T-helper 2 cell treated with Interferon-gamma antibody and Interleukin-4, amounts not matched to agents 5 μg/mL and 100 μg/mL, for 36 hours (primary cell): ENCODE measurements at places on chromosomes 2 and 18.

DNA sequence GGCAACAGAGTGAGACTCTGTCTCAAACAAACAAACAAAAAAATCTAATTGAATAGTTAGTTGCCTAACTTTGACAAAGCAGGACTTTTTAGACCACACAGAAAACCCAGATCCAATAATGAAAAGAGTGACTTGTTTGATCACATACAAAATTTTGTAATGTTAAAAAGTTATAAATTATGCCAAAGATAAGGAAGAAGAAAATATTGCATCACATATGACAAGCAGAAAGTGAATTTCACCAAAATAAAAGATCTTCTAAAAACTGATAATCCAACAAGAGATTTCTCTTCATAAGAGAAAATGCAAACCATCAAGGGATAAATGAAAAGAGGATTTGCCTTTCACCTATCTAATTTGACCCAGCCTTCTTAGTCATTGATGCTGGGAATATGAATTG lies 2.8 kb upstream of the RMP24 start:
- DNase-seq: no peak

GRCh38 chr2:238502956-238503791 lies 76.4 kb downstream of the ASB1 start:
- DNase-seq: no peak

DNA sequence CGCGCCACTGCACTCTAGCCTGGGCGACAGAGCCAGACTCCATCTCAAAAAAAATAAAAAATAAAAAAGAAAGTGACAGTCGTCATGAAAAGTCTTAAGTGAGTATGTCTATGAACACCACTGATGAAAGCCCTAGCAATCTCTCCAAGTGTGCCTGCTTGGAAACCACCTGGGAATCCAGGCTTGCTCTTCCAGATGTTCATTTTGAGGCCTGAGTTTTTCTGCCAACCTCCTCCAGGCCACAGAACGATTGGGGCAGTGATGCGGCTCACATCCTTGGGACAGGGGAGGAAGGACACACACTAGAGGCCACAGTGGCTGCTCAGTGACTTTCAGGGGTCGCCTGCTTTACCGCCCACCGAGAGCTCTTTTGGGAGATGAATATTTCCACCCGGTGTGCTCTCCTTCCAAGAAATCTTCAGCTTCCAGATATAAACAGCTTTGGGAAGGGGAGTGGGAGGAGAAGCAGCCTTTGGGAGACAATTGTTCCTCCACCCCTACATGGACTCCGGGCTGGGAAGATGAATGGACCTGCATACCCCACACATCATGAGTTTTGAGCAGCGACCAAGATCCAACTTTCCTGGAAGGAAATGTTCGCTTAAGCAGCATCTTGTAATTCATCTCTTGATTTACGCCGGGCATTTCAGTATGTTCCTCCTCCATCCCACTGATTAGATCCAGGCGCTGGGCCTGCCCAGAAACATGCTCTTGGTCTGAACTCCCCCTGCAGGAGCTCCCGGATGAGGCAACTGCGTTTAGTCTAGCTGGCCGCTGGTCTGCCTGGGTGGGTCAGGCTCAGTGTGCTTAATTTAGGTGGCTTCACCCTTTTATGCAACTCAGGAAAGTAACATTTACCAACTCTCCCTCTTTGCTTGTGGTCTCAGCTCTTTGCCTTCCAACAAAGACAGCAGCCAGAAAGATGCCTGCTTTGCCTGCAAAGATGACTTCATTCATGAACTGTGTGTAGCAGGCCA lies 6.2 kb upstream of the ARMC9 start:
- DNase-seq: no peak

DNA sequence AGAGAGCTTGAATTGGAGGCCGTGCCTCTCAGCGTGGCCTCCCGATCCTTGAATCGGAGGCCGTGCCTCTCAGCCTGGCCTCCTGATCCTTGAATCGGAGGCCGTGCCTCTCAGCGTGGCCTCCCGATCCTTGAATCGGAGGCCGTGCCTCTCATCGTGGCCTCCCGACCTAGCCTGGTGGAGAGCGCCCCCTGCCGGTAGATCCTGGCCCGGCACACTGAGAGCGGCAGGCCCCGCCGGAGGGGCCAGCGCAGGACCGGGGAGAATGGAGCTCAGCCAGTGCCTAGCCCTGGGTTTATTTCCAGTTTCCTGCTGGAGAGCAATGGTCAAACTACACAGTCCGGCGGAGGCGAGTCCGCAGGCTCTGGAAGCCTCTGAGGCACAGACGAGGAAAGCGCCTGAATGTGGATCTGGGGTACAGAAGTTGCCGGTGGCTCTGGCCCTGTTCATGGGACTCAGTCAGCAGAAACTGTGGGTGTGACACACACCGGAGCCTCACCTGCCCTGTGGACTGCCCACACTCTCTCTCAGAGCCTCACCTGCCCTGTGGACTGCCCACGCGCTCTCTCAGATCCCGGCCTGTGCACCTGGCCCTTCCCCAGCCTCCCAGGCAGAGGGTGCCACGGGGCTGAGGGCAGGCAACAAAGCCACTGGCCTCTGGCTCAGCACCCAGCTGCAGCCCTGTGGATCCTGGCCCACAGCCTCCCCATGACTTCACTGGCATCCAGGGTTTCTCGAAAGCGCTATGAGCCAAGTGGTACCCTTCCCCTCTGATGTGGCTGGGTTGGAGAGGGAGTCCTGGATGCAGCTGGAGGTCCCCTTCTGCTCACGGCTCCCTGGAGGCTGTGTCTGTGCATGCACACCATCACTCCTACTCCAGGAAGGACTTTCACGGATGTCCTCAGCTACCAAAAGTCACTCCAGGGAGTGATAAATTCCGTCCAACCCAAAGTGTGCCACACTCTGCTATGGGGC lies 1.5 kb downstream of the IL36B start:
- DNase-seq: no peak

DNA sequence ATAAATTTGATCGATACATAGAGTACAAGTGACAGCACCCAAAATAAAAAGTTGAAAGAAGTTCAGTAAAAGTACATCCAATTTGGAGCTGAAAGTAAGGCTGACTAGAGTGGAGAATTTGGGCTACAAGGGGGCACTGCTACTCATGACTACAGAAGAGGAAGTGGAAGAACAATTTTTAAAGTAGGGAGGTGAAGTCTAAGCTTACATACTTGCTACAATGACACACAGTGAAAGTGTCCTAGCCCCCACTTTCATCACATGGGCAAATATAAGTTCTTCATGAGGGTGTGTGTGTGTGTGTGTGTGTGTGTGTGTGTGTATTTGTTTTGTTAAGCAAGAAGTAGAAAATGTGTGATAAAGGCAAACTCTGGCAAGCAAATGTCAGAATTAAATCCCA lies 45.7 kb downstream of the MAP3K2 start:
- DNase-seq: no peak

DNA sequence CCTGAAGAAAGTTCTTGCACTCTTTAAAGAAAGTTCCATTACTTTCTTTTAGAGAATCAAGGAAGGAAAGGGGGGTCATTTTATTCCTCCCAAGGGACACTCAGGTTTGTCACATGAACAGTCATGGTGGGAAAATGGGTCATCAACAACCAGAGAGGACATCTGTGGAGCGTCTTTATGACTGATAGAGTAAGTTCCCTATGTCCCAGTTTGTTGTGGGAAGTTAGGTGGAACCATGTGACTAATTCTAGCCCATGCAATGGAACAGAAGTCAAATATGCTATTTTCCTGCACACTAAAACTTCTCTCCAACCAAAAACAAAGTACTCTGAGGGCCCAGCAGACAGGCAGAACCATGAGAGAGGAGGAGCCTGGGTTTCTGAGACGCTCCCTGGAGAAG lies 165.6 kb upstream of the SERTAD2 start:
- no peak for DNase-seq

DNA sequence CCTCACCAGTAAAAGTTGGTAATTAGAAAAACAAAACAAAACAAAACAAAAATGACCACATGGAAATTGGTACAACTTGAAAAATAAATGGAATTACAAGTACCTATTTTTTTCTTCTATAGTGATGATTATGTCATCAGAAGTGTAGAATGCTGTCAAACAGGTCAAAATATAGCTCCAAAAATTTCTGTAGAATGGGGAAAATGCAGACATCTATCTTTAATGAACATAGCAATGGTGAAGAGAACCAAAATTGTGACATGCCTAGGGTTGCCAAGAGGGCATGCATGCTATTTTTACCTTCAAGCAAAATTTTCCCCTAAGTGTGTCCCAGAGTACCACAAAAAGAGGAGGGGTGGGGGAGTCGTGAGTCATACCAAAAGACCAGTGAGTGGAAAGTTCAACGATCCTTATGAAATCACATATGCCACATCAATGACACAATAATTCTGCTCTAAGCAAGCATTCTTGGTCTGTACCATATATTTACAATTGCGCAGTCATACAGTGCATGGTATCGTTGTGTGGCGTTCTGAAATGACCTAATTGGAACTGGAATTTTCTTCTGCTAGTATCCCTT lies 1436.4 kb downstream of the SUCLG1 start:
- DNase-seq: no peak

DNA sequence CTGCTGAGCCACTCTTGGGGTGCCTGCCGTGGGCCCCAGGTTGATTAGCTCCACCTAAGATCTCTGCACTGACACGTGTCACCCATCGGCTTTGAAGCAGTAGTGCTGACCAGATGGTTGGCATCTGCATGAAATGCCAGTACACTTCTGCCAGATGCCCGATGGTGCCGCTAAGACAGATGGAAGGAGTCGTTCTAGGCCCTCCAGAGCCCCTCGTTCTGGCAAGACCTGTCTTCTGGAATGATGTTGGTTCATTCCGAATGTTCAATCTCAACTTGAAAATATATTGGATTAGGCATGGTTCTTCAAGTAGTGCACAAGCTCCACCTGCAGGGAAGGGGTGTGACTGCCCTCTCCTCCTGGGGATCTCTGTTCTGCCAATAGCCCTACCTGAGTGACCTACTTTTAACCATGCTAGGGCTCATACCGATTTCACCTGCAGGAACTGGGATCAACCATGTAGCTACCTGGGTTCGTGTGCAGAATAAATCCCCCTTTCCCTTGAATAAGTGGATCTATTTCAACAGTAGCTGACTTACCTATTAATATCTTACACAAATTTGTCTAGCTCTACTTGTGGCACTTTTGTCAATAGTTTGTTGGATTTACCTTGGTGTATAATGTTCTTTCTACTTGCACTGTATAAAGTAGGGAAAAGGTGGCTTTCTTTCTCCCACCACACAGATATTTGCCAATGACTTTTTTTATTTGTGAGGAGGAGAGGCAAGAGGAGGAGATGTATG lies 342.6 kb downstream of the CTNNA2 start:
- DNase-seq: no peak

DNA sequence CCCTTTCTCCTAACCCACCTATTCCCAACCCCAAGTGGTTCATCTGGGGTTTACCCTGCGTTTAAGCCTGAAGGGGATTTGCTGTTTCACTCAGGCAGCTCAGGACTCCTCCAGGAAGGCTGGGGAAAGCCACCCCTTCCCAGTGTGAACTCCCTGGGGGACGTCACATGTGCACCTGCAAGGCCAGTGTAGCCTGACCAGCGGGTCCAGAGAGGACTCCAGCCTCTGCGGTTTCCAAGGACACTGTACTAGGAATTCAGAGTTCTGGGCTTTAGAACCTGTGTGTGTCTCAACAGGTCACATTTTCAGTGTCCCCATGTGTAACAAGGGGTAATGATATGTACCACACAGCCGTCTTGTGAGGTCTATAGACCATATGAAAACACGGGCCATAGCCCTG lies 17.9 kb downstream of the EHD3 start:
- DNase-seq: no peak

DNA sequence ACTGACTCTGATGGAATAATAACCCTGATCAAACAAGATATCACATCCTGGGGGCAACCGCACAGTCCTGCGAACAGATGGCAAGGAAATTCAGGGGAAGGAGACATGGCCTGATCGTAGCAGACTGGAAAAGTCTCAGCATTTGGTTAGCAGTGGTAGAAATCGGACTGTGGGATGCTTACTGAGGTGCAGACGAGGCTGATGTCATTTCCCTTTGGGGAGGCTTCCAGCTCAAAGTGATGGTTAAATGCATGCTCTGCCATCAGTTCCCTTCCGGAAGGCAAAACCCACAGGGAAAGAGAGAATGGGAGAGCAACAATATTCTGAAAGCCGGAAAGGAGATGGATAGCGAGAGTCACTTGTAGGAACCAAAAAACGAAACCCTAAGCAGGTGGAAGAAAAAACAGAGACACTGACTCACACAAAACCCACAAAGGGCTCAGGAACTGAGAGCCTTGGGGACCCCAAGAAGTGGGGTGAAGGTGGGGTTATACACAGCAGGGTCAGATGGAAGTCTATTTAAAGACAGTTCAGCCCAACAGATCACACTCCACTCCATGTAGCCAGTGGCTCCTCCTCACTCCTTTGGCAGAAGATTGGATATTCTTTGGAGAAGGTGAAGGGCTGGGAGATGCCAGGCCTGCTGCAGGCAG lies 93.1 kb downstream of the INPP5D start:
- DNase-seq: no peak

- DNase-seq: no peak
Observed at GRCh38 chr2:3102922-3103569, 274.6 kb downstream of the EIPR1 start.

GRCh38 chr2:70832386-70832785 lies 3.2 kb downstream of the CD207 start:
- DNase-seq: no peak

- no peak for DNase-seq
Observed at GRCh38 chr2:27171351-27171848, 22.6 kb downstream of the TCF23 start.

GRCh38 chr2:69185807-69186206 lies 172.8 kb downstream of the ANTXR1 start:
- no peak for DNase-seq
